Thoracic aorta (tissue), 2 donors: ENCODE measurements at places on chromosomes 5 and 9. TPM values are rescaled to one million over a fixed set of nuclear protein-coding genes. Genes with fewer than 3 reads are reported as not detected.
A peak's percentile ranks its signal among the peaks of the same experiment; 100 is the strongest.

Gene ADGRD2
- total RNA-seq: not detected

Gene DMRT3
- not detected for total RNA-seq

Gene LCN1
- not detected for total RNA-seq

Gene FOCAD
- 45.9 TPM for total RNA-seq

Gene ECM2
- total RNA-seq: 63.6 TPM

Gene SNCAIP
- 8.5 TPM for total RNA-seq

Gene PLCXD3
- 5.9 TPM for total RNA-seq

Gene CER1
- not detected for total RNA-seq

Gene FCHO2
- total RNA-seq: 38.2 TPM

Gene PFN3
- total RNA-seq: not detected

DNA sequence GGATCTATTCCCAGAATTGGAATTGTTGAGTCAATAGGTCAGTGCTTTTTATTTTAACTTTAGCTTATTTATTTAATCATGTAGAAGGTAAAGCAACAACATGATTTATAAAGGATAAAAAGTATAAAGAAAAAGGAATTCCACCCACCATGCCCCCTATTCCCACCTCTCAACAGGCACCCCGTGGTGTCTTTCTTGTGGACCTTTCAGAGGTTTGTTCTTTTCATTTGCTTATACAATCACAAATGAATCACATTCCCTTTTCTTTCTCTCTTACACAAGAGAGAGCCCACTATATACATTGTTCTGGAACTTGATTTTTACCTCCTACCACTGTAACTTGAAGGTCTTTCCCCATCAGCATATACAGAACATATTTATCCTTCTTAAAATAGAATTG, 37.2 kb upstream of the SMIM32 start:
- DNase-seq: no peak

- no peak for DNase-seq
Measured at GRCh38 chr5:60677850-60678664, 21.9 kb downstream of the DEPDC1B start.

- peak; percentile 80 for DNase-seq
Measured at GRCh38 chr9:35116898-35117551, 1.4 kb upstream of the ATOSB start.

DNA sequence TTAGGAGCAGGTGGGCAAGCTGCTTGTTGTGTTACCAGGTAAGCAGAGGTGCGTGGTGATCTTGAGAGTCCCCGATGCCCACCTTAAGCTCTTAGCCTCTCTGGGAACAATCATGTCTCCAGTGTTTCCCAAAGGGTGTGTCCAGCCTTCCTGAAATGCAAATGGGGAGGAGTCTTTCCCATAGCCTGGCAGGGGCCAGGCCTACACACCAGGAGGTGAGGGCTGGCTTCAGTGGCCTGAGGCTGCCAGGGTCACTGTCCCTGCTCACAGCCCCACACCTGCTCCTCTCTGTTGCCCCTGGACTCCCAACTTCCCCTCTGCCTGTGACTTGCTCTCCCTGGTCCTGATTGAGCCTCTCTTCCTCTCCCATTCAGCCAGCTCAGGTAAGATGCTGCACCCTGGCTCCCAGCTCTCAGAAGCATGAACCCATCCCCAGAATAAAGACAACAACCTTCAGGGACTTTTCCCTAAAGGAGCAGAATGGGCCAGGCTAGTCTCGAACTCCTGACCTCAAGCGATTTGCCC, 65.7 kb upstream of the PHYKPL start:
- no peak for DNase-seq

- no peak for DNase-seq
Measured at GRCh38 chr5:160537940-160538339, 116.3 kb downstream of the PTTG1 start.

DNA sequence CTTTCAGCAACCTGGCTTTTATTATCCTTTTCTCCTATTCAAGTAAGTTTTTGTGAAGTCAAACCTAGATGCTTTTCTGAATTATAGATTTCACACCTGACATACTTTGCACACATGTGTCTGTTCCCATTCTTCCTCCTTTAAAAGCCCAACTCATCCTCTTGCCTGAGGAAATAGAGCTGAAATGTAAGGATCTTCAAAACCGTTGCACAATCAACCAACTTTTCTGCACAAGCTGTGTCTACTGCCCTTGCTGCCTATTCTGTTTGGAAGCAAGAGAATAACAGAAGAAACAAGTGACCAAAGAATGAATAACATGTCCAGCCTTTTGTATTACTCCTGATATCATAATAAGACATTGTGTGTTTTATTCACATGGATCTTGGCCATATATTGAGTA, 95.1 kb upstream of the ITGA1 start:
- no peak for DNase-seq

- DNase-seq: no peak
Measured at GRCh38 chr5:67189079-67189354, 7.6 kb downstream of the CD180 start.

DNA sequence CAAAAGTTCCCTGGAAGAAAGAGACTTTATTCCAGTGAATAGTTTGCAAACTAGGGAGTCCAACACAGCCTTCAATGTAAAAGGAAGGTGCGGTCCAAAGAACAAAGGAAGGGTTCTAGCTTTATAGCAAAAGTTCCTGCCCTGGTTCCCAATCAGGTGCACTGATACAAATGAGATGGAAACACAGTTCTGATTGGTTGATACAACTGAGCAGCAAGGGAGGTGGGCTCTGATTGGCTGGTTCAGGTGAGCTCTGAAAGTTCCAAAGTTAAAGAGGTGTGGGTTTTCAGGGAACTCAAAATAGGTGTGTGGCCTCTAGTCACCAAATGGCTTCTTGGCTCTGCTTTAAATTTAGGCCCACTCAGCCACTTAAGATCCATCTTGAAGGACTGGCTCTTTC, 43.1 kb downstream of the P4HA2 start:
- DNase-seq: no peak

- no peak for DNase-seq
Measured at GRCh38 chr9:14192556-14192955, 121.4 kb downstream of the NFIB start.

GRCh38 chr5:137842296-137842695, 25.4 kb upstream of the MYOT start:
- DNase-seq: no peak

GRCh38 chr5:7816535-7816901, 34.4 kb downstream of the CFAP90 start:
- no peak for DNase-seq

- DNase-seq: no peak
Measured at GRCh38 chr5:137040641-137041340, 458.3 kb downstream of the SPOCK1 start.

- no peak for DNase-seq
Measured at GRCh38 chr9:35891646-35892045, 14.4 kb upstream of the HRCT1 start.

- DNase-seq: no peak
Measured at GRCh38 chr5:123269851-123270250, 153.4 kb downstream of the CEP120 start.

- peak; percentile 56 for DNase-seq
Measured at GRCh38 chr9:136847826-136848392, 1.3 kb upstream of the PHPT1 start.

DNA sequence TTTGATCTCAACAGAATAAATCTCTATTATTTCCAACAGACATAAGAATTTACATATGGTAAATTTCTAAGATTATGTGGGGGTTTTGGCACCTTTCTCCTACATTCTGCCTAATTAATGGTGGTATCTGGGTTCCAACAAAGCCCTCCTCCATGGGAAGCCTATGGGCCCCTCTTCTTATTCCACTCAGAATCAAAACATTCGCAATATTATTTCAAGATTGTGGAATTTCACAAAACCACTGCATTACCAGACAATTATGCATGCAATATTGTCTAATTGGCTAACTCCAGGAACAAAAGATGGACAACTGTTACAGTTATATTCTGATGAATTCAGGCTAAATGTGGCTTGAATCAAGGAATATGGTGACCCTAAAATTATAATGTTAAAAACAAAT, 434.0 kb downstream of the NFIB start:
- DNase-seq: no peak
